Left cardiac atrium (tissue), 4 donors: ENCODE measurements at places on chromosomes 5 and 9.

DNA sequence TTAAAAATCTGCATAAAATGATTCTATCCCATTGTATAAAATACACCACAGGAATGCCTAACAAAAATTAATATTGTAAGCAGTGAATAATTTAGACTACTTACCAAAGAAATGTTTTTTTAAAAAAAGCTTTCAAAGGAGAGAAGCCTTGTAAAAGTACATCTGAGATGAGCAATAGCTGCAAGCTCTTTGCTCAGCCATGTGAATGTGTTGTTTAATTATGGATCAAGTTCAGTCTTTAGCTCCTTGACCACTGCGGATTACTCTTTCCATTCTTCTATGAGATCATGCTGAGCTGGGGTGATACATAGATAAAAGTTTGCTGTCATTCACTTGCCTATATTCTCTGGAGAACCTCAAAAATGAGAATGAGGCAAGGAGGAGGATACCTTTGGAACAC is 782.4 kb upstream of the ZNF608 start:
- no peak for DNase-seq

DNA sequence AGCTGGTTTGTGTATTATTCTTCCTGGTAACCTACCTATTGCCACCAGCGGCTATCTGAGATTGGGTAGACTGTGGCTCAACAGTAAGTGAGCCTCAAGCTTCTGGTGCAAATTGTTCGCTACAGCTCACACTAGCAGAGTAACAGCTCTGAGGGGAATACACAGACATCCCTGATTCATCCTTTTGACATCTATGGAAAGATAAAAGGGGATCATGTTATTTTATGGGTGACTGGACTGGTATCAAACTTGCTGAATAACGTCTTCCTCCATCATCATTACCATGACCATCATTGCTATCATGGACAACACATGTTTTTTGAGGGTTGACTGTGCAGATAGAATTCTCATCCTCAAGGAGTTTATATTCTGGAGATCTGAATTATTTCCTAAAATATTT is 129.6 kb downstream of the PIK3R1 start:
- no peak for DNase-seq

GRCh38 chr5:169938439-169938838 is 41.9 kb downstream of the INSYN2B start:
- DNase-seq: no peak

DNA sequence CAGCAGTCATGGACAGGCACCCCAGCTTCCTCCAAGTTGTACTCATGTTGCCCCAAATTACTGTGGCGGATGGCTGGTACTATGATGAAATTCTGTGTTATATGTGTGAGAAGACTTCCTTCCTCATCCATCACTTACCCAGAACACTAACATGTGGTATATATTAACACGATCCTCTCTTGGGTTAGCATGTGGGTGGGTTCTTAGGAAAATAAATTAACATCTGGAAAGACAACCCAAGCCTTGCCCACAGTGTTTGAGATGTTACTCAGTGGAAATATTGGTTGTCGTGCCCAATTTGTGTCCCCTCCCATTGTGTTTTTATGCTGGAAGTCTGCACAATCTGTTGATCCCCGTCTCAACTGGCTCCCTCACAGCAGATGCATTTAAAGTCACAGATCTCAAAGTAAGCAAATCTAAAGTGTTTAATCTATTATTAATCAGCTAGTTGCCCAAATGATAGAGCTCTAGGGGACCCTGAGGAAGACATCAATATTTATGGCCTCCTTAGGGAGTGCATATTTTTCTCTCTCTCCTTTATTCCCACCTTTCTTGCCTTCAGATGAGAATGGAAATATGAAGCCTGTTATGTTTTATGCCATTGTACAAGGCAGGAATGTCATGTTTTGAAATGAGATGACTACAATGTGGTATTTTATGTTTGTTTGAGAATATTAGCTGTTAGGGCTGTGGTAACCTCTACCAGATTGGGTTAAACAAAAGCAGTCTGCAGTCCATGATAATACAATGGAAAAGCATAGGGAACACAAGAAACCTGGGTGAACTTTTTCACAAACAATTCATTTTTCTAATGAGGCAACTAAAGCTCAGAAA is 93.9 kb downstream of the GRIA1 start:
- no peak for DNase-seq

DNA sequence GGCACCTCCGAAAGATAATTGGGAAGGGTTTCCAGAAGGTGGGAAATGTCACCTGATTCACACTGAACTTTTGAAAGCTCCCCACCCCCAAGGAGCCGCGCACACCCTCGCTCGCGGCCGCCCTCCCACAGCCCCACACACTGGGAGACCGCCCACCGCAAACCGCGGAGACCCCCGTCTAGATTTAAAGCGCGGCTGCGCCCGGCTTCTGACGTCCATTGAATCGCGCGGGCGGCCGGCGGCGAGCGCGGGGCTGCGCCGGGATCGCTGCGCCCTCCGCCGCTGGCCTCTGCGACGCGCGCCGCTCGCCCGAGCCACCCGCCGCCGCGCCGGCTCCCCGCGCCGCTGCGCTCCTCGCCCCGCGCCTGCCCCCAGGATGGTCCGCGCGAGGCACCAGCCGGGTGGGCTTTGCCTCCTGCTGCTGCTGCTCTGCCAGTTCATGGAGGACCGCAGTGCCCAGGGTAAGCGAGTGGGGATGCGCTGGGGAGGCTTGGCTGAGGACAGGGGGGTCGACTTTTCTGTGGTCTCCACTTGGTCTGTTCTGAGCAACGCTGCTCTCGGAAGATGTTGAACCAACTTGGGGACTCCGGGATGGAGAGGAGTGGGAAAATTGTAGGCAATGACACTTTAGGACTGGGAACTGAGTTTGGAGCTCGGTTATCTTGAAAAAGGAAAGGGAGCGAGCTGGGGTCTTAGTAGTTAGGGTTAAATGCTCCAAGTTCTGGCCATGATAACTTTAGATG is at the start of gene FST:
TSS of gene FST (plus strand) at position 214 of the 743 bp plus-strand sequence. CDS start at position 377, 163 bp downstream.
- DNase-seq: peak; percentile 35

GRCh38 chr9:131676431-131676972 is 63.4 kb downstream of the RAPGEF1 start:
- DNase-seq: no peak

DNA sequence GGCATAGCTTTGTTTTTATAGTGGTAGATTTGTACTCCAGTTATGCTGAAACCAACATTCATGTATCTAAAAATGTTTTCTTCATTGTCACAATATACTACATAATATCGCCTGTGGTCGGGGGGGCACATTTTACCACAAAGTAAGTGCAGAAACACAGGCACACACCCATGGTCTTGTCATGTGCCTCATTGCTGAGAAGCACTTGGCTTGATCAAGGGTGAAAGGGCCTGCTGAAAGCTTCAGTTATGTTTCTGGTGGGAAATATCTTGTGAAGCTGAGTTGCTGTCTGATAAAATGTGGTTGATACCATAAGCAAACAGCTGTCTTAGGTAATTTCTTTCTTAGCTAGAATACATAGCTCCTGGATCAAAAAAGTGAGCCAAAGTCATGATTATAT is 393.1 kb downstream of the MAN2A1 start:
- DNase-seq: no peak

DNA sequence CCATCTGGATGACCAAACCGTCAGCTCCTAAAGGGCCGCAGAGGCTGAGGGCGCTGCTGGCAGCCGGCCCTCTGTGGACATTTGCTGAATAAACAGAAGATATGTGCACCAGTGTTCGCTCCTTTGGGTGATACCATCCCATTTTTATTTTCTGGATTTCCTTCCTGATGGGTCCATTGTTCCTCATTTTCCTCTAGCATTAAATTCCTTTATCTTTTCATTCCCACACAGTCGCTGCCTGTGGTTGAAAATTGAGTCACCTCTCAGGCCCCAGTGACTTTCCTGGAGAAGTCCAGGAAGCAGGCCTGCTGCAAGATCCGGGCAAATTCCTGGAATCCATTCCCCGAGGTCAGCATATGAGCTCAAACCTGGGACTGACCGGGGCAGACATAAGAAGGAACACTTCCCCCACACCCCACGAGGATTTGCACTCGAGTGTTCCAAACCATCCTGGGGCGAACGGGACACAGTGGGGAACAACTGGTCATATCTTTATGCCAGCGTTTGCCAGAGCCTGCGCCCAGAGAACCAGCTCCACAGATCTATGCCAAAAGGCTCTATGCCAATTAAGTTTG is 86.7 kb upstream of the PCA3 start:
- peak; percentile 46 for DNase-seq

DNA sequence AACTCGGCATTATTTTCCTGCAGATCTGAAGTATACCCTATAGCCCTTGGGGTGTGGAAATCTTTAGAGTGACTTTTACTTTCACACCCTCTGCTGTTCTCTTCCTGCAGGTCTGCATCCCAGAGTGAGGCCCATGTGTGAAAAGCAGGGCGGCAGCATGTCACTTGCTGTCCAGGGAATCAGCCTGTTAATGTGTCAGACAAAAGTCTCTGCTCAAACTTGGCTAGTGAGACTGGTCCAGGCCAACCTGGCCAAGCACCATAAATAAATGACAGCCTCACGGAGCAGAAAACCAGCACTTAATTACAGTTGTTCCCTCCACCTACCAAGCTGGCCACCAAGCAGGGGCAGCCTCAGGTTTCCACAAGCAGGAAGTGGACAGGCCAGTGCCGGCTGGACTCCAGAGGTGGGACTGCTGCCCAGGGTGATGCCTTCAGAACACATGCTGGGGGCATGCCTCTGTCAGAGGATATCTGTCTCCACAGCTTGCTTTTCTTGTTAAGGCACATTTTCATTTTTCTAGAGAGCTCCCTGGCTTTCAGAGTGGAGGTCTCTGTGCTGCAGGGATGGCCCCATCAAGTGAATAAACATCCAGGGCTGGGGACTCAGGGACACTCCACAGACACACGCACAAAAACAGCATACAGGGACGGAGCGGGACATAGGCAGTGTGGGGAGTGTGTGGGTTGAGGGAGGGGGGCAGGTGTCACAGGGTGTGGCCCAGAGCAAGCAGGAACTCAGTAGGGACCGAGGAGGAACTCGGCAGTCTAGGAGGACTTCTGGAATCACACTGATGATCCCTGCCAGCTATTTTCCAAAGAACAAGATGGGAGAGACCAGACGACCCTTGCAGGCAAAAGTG is 243.8 kb upstream of the IRX1 start:
- DNase-seq: no peak

DNA sequence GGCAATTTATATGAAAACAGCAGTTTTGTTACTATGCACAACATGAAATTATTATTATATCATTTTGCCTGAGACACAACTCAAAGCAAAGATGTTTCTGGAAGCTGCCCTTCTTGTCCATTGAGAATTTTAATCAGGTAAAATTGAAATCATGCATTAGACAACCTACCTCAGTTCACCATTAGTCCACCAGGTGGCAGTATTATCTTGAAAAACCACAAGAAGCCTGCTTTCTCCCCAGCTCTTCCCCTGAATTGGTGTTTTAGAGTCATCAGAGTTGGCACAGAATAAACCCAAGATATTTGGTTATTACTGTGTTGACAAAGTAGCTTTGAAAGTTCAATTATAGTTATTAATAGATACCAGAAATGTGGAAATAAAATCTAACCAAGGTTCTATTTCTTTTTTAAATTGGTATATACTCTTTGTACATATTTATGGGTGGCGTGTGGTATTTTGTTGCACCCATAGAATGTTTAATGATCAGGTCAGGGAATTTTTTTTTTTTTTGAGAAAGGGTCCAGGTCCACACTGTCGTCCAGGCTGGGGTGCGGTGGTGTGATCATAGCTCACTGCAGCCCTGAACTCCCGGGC is 25.7 kb downstream of the UTP15 start:
- DNase-seq: no peak

GRCh38 chr9:6965566-6965965 is 207.8 kb downstream of the KDM4C start:
- DNase-seq: no peak

DNA sequence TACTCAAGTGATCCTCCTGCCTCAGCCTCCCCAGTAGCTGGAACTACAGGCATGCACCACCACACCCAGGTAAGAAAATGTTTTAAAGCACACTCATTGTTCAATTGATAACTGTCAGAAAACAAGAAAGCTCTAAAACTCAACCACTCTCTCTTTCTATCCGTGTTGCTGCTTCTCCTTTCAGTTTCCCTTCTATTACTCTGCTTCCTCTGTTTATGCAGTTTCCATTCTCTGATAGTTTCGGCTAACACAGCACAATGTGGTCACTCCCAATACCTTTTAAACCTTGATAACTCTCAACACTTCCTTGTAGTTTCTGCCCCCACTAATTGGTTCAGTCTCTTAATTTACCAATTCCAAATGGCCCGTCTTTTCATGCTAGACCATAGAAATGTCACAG is 59.2 kb upstream of the NR4A3 start:
- DNase-seq: no peak

- DNase-seq: no peak
Observed at GRCh38 chr5:68627001-68627400, 411.4 kb downstream of the PIK3R1 start.

DNA sequence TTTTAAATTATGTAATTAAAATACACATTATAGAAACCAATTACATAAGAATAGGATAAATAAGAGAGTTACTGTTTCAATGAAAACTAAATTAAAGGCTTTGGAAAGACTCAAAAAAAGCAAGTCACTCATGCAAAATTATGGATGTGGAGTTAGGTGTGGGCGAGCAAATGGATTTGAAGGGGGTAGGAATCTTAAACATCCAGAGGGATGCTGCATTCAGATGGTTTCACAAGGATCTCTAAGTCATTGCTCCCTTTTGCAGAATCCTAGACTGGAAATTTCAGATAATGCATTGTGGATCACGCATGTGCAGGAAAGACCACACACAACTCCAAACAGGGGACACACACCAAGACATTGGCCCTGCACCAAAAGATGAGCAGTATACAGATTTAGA is 57.5 kb downstream of the DRD1 start:
- DNase-seq: no peak

DNA sequence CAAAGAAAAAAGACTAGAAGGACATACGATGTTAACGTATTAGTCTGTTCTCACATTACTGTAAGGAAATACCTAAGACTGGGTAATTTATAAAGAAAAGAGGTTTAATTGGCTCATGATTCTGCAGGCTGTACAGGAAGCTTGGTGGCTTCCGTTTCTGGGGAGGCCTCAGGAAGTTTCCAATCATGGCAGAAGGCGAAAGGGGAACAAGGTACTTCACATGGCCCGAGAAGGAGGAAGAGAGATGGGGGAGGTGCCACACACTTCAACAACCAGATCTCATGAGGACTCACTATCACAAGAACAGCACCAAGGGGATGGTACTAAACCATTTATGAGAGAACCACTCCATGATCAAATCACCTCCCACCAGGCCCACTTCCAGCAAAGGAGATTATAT is 110.1 kb downstream of the CARTPT start:
- DNase-seq: no peak

GRCh38 chr5:40556811-40557210 is 122.9 kb upstream of the PTGER4 start:
- DNase-seq: no peak

GRCh38 chr5:1008451-1009358 is at the start of gene NKD2:
TSS of gene NKD2 (plus strand) at chr5:1008802. CDS start at chr5:1009058, 256 bp downstream.
- peak; percentile 57 for DNase-seq

DNA sequence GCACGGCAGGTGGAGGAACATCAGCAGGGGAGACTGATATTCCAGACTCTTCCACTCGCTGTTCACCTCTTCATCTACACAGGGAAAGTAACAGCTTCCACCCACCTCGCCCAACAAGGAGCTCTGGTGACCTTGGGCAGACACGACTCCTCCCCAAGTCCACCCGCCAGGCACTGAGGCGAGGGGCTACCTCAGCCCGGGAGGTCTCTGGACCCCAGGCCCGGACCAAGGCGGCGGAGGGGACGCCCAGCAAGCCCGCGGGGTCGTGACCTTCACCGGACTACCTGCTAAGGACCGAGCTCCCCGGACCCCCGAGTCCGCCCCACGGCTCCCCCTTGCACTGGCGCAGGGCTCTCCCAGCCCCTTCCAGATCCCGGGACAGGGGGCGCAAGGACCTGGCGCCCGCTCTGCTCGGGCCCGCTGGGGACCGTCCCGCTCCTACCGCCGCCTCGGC is 70.2 kb upstream of the LPCAT1 start:
- peak; percentile 25 for DNase-seq
